ENCODE measurements at places on chromosomes 7 and 10.

DNA sequence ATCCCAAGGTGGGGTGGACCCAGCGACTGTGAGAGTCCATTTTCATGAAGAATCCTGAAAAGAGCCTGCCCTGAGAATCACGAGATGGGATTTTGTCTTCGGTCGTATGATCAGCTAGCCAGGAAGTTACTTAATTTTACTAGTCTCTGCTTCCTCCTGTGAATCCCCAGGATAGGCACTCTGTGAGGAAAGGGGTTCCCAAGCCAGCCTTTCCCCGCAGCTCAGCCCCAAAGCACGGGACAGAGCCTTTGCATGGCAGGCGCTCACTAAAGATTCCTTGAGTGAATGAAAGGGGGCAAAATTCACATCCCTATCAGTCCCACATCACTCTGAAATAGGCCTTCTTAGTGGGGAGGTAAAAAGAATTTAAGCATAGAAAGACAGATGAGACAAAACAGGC, 219.6 kb downstream of the ADARB2 start:
- DNase-seq: no peak

DNA sequence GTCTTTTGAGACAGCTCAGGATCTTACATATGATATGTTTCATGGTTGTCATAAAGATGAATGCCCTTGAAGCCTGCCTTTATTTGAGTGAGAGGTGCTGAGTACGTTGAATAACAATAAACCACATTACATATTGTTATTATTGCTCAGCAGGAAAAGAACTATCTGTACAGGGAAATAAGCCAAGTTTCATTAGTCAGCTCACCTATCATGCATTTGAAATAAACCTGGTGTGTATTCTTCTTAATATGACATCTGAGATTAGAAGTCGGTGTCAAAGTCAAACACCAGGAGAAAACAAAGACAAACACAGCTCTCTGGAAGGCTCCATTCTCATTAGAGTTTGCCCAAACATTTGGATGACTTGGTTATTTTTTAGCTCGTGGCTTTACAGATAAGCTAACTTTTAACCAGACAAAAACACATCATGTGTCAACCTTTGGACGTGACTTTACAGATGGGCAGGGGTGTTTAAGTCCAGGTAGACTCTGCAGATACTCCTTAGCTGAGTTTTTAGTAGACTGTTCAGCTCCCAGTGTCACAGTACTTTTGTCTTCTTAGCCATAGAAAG, 71.2 kb upstream of the AOAH start:
- no peak for DNase-seq

DNA sequence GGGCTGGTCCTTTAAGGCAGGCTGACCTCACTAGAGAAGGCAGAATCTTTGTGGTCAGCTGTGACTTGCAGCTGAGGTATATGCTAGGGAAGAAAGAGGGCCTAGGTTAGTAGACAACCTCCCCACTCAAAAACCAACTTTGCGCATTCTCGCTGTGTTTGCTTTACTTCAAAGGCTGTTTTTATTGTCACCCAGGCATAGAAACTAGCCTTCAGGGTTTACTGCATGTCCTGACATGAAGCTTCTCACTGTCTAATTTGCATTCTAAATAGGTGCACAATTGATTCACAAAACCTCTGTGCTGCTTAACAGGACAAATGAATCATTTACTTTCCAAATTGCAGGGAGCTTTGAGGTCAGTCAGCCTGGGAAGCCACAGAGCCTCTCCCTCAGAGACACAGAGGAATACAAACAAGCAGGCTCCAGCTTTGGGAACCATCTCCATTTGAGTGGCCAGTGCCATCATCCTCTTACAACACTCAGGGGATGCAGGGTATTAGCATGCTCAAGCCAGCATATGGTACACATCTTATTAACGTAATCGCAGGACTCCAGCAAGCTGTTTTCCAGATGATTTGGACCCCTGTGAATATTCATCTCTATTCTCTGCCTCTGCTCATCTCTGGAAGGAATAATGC, 596.4 kb upstream of the GHITM start:
- DNase-seq: no peak

DNA sequence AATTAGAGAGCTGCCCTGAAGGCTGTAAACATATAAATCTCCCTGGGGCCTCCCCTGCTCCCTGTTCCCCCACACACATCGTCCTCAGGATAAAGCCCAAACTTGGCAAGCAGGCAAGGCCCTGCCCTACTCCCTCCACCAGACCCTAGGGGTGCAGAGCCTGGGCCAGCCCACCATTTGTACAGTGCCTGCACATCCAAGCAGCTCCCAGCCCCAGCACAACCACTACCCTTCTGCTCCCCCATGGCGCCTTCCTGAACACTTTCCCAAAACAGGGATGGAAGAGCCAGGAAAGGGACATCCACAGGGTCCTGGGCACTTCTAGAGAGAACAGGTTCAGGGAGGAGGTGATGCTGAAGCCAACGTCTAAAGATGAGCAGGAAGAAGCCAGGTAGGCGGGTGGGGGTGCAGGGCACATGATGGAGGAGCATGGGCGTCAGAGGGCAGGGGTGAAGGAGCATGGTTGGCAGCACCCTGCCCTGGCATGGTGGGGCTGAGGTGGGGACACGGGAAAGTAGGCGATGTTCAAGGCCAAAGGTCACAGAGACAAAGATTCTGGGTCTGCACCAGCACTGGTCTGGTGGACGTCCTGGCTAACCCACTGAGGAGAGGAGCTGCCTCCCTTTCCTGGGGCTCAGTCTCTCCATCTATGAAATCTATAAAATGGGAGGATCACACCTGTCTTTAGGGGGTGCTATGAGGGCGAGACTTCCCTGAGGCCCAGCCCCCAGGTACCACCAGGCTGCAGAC, 140.6 kb downstream of the ARHGAP22 start:
- no peak for DNase-seq

All from stimulated activated CD4-positive, alpha-beta T cell treated with anti-CD3 and anti-CD28 coated beads, Interleukin-1b, Interleukin-23, amount 100 ng/mL, for 1 hour (primary cell).